Activated CD4-positive, CD25-positive, alpha-beta regulatory T cell (primary cell): ENCODE measurements at places on chromosomes 1 and 21.
A peak's percentile ranks its signal among the peaks of the same experiment; 100 is the strongest.

GRCh38 chr1:89622895-89623294 lies 10.0 kb upstream of the LRRC8C start:
- DNase-seq = no peak

GRCh38 chr1:210292231-210292871 lies 36.4 kb upstream of the HHAT start:
- DNase-seq = no peak

DNA sequence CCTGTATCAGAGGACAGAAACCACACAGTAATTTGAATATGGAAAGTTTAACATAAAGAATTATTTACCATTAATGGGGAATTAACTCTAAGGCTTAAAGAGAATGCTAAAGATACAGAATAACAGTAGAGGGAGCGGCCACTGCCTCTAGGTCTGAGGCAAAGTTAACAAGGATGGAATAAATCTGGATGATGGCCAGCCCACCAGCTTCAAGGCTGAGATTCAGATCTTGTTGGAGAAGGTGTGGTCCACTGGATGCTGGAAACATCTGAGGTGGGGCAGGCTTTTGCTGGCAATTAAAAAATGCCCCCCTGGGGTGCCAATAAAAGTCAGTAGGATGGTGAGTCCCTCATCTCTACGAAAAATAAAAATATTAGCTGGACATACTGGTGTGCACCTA lies 29.4 kb downstream of the ZMYM4 start:
- DNase-seq = no peak

- DNase-seq = no peak
These were observed 5.8 kb upstream of the CRABP2 start for GRCh38 chr1:156711011-156711817.

DNA sequence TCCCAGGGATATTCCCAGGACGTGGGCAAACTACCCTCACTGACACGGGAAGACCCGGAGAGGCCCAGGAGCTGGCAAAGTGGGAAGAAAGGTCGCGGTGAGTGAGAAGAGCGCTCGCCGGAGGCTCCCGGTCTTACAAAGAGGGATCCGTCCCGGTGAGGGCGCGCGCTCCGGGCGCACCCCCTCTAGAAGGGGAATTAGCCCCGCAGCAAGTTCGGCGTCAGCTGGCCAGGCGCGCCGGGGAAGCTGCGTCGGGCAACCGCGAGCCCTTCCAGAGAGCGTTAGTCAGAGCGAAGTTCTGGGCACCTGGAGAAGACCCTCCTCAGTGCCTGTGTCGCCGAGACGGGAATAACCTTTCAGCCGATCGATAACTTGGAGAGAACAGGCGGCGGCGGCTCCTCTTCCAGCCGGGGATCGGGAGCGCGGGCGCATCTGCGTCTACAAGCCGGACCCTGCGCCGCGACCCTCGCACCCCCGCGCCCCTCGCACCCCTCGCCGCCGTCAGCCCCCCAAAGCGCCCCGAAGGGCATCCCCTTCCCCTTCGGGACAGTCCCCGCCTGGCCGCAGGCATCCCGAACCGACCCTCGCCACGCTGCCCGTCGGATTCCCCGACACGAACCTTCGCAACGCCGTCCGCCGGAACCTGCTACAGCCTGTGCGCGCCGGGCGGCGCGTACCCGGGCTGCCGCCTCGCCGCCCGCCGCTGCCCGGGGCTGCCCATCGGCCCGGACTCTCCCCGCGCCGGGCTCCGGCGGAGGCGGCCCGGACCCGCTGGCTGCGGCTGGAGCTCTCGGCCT lies 485 bp downstream of the SIPA1L2 start:
- no peak for DNase-seq

DNA sequence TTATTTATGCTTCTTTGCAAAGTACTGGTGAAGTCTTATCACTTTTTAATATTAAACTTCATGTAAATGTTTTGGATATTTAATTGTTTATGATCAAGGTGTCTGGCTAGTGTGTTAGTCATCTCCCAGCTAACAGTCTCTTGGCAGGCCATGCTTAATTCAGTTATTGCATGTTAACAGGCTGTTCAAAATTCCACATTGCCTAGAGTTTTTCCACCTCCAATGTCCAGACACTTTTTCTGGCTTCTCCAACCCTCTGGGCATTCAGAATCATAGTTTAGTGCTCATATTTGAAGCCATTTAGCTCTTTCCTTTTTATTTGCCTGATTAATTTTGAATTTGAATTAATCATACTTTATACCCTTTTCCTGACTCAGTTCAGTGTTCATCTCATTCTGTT lies 69.2 kb downstream of the OLFML2B start:
- no peak for DNase-seq

DNA sequence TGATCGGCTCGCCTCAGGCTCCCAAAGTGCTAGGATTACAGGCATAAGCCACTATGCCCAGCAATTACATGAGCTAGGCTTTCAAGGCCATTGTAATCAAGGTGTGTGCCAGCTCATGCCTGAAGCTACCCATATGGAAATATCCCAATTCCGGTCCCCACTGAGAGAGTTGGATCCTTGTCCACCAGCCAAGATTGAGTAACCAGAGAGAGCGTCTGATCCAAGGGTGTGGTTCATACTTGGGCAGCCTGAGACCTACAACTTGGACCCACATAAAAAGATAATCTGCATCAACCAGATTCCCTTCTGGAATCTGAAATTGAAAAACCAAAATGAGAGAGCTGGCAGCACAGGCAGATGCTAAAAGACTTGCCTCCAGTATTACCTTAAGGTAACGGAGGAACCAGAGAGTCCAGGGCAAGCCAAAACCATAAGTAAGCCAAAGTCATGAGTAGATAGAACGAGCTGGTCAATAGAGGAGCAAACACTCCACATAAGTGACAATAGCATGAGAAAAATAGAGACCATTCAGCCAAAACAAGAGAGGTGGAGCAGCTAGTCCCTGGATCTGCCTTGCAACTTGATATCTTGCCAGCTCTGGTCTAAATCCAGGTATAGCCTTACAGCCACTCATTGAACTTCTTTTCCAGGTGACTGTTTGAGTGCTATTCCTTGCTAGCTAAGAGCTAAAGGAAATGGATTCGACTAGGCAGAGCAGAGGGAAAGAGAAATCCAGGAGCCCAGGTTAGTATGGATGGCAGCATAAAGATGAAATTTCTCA lies 63.8 kb upstream of the ATP1A1 start:
- no peak for DNase-seq

DNA sequence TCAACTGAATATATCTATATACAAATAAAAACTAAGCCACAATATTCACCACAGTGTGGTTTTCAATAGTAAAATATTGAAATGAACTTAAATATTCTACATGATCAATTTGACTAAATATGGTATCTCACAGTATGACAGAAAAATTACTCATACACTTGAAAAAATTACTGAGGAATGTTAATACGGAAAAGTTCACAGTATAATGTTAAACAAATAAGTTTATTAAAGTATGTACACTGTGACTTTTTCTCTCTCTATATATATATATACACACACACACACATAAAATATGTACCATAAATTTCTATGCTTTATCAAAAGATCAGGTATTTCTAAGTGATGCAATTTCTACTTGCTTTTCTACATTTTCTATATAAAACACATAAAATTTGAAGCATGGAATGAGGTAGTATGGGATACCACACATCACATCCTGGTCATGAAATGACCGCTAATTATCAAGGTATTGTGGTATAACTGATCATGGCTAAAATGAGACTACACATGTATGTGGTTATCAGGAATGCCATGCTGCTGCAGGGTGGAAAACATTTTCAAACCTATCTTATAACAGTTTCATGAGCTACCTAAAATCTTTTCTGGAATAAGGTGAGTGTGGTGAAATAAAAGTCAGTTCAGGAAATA lies 102.3 kb downstream of the CDC42BPA start:
- DNase-seq = no peak

GRCh38 chr1:242225767-242226573 lies 227.1 kb upstream of the MAP1LC3C start:
- no peak for DNase-seq

DNA sequence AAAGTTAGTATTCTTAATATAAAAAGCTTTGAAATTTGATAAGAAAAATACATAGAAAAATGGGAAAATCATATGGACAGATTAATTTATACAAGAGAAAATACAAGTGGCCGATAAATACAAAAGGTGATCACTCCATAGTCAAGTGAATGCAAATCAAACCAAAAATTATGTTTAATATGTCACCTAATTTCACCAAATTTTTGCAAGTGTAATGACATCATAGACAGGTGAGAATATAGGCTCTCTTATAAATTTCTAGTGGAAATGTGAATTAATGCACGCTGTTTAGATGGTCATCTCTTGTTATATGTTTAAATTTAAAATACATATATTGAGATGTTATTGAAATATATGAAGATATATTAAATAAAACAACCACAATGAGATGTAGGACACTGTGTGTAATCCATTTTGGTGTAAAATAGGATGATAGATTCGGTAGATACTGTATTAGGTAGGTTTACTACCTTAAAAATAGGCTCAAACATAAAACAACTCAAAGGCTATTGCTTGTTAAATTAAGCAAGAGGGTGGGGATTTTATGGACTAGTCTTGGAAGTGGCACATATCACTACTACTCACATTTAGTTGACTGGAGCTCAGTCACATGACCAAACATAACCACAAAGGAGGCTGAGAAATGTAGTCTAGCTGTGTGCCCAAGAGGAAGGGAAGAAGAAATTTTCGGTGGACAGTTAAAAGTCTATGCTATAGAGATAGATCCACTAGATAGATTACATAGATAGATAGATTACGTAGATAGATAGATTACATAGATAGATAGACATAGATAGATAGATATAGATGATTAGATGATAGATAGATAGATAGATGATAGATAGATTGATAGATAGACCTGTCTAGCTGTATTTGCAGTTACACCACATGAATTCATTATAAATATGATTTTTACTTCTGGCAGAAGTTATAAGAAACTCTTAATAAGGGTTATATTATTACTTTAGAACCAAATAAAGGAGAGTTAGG lies 9.2 kb downstream of the INSL5 start:
- DNase-seq = no peak

DNA sequence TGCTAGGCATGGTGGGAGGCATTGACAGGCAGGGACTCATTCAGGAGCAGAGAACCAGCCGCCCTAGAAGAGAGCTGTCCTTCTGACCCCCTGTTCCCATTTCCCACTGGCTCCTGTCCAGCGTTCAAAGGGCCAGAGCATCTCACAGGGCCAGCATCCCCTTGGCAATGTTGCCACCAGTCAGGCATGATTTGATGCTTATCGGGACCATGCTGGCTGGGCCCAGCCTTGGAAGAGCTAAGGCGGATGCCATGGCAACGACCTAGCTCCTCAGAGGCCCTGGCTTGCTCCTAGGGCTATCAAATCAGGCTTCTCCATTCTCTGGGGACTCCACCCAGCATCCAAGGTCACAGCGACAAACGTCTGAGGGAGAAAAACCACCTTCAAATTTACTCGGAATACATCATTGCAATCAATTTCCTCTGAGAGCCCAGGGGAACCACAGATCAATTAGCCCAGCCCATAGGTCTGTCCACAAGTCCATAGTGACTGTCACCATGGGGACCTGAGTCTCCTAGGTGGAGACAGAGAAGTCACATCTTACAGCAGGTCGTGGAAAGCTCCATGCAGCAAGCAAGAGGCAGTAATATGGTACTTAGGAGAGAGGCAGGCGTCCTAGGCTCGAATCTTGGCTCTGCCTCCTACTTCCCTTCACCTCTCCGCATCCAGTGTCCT lies 14.1 kb upstream of the VWA5B1 start:
- no peak for DNase-seq

DNA sequence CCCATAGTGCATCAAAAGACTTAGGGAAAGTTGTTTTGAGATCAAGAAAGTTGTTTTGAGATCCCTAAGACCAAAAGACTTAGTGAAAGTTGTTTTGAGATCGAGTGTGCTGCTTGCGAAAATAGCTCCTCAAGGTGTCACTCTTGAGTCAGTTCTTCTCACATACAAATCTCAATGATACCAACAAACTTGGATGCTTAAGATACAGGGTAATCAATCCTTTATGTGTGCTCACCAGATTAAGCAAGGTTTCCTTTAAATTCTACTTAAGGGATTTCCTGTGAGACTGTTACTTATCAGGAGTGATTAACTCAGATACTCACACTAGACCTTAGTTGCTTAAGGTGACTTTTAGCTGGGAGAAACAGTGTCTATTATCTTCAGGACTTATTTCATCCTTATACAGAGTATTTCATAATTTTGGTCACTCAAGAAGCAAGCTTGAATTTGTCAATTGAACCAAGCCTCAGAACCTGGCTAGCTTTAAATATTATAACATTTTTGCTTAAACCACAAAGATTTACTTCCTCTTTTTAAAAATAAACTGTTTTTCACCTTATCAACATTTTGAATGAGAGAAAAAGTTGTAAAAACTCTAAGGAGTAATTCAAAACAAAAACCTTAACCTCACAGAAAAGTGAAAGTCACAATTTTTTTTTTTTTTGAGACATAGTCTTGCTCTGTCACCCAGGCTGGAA lies 8.0 kb upstream of the RLF start:
- no peak for DNase-seq

GRCh38 chr1:72568113-72568512 lies 285.8 kb upstream of the NEGR1 start:
- no peak for DNase-seq

DNA sequence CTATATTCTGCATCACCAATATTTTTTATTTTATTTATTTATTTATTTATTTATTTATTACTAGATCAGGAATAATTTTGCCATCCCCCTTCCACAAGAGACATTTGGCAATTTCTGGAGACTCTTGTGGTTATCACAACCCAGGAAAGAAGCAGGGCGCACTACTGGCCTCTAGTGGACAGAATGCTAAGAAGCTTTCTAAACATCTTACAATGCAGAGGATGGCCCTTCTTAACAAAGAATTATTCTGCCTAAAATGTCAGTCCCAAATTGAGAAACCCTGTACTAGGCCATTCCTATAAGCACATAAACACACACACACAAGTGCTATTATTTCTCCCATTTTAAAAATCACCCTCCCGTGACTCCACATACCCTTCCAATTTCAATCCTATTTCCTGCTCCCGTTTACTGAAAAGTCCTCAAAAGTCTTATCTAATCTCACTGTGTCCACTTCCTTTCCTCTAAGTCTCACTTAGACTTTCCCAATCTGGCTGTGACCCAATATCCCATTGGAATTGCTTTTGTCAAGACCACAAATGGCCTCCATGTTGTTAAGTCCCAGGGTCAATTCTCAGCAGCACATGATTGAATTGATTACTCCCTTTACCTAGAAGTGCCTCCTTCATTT lies 43.7 kb upstream of the RNF11 start:
- DNase-seq = peak; percentile 3

- no peak for DNase-seq
These were observed 470.9 kb downstream of the SMYD3 start for GRCh38 chr1:246036175-246036574.

DNA sequence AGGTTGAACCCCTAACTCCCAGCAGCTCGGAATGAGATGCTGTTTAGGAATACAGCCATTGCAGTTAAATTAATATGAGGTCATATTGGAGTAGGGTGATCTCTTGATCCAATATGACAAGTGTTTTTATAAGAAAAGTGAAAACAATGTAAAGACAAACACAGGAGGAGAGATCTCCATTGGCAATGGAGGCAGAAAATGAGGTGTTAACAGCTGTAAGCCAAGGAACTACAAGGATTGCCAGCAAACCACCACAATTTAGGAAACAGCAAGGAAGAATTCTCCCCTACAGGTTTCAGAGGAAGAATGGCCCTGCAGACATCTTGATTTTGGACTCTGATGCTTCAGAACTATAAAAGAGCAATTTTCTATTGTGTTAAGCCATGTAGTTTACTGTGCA lies 774.3 kb downstream of the MRPL39 start:
- DNase-seq = no peak
